ENCODE measurements at places on chromosomes 2 and 18.
A peak's percentile ranks its signal among the peaks of the same experiment; 100 is the strongest.

GRCh38 chr2:237227592-237228280 is 142.0 kb downstream of the COPS8 start:
- no peak for DNase-seq

- DNase-seq: no peak
These were observed 440.2 kb downstream of the TRIB2 start for GRCh38 chr2:13156916-13157315.

DNA sequence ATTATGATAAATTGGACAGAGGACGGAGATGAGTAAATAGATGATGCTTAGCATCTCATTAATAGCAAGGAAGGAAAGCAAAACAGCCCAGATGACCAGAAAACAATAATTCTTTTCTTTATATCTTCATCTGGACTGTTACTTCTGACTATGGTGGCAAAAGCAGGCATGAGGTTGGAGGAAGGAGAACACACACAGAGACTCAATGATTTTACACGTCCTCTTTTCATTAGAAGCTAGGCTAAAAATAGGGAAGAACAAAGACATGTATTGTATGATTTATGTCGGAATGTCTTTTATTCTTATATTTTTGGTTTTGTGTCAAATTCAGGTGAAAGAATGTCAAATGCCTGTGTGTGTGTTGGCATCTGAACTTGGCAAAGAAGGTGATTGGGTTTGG is 137.1 kb downstream of the MAP2 start:
- no peak for DNase-seq

DNA sequence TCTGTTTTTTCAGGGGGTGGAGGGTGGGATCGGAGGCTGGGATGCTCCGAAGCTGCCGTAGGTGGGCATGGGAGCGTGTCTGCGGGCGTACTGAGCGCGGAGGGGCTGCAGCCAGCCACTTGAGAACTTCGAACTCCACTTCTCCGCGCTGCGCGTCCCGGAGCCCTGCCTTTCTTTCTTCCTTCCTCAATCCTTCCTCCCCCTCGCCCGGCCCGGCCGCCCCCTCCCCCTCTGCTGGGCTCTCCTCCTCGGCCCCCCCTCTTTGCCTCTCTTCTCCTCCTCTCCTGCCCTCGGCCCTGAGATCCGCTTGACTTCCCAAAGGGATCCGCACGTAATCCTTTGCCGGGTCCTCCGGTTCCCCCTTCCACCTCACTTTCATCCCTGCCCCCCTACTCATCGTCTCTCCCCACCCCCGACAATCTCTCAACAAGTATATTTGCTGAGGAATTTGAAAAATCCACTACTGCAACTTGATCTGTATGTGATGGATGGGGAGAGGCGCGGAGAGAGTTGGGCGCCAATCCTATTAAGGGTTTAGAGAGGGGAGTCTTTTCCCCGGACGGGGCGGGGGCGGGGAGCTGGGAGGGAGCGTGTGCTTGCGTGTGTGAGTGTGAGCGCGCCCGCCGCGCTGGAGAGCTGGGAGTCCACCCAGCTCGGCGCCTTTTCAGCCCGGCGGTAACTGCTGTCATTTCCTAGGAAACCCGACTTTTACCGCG is 1.1 kb downstream of the GLI2 start:
- peak; percentile 97 for DNase-seq

Data from NCI-H82 (cell line).